ENCODE measurements at places on chromosomes 5 and 9. TPM values are rescaled to one million over a fixed set of nuclear protein-coding genes. Genes with fewer than 3 reads are reported as not detected.

- no peak for DNase-seq
Measured at GRCh38 chr5:68074633-68075032, 140.9 kb upstream of the PIK3R1 start.

DNA sequence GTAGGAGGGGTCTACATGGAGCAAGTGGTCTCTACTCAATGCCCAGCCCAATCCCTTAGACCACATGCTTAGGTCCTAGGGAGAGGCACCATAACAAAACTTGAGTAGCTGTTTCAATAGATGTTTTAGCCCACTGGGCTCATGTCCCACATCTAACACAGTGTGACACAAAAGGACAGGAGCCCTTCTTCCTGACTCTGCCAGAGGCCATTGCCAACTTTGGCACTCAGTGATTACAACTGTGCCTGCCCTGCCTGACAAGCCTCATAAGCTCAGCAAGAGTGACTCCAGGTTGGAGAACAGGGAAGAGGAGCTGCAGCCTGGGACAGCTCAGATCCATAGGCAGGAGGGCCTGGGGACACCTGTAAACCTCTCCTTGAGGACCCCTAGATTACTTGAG is 230.8 kb downstream of the ENC1 start:
- no peak for DNase-seq

The CDK9 gene
- 44.2 TPM for total RNA-seq

The PHAX gene
- 30.0 TPM for total RNA-seq

The NACC2 gene
- total RNA-seq = 18.4 TPM
